ENCODE measurements at places on chromosomes 2 and 18.

- DNase-seq = no peak
Observed at GRCh38 chr2:24642351-24642750, 150.8 kb downstream of the PTRHD1 start.

DNA sequence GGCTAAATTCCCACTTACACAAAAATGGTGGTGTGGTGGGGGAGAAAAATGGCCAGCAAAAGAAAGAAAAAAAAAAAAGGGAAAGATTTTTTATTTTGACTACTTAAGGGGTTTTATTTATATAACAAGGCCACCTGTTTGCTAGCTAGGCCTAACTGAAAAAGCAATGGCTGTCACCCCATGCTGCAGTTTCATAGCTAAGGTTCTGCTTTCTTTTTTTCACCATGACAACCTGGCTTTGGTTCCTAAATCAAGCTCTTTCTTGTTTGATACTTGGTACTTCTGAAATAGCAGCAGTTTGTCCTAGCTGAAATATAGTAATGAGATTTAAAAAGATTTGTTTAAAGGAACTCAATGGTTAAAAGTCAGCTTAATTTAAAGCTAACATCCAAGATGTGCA lies 433.2 kb upstream of the MEX3C start:
- no peak for DNase-seq

DNA sequence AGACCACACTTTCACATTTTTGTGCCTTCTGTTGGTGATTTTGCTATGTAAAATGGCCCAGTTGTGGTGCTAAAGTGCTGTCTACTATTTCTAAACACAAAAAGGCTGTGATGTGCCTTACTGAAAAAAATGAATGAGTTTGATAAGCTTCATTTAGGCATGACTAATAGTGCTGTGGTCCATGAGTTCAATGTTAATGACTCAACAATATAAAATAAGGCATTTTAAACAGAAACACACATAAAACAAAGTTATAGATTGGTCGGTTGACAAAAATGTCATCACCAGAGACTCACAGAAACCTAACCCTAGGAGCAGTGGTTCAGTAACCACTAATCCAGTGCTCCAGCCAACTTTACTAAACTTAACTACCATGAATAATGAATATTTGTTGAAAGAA lies 160.0 kb downstream of the DNAH6 start:
- no peak for DNase-seq

GRCh38 chr2:120943403-120944034 lies 207.9 kb downstream of the GLI2 start:
- no peak for DNase-seq

DNA sequence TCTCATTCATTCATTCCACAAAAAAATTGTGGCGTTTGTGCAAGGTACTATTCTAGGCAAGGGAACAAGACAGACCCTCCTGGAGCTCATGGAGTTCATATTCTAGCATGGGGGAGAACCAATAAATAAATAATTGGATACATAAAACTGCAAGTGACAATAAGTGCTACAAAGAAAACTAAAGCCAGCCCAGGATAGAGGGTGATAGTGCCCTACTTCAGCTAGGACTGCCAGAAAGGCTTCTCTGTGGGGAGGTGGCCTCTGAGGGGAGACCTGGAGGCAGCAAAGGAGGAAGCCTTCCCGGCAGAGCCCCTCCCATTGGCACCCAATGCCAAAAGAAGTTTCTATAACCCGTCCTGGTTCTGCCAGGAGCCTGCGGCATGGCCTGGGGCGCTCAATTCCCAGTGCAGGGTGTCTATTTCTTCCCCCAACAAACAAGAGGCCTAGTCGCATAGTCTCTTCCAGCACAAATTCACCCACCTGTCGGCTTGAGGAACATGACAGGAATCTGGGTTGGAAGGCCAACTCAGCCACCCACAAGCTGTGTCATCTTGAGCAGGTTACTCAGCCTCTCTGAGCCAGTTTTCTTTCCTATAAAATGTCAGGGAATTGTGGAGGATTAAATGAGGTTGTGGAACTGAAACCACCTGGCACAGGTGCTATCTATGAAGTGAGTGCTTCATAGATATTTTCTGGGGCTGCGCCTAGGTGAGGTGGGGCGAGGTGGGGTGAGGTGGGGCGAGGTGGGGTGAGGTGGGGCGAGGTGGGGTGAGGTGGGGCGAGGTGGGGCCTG lies 94.3 kb downstream of the ZFP36L2 start:
- DNase-seq = no peak

DNA sequence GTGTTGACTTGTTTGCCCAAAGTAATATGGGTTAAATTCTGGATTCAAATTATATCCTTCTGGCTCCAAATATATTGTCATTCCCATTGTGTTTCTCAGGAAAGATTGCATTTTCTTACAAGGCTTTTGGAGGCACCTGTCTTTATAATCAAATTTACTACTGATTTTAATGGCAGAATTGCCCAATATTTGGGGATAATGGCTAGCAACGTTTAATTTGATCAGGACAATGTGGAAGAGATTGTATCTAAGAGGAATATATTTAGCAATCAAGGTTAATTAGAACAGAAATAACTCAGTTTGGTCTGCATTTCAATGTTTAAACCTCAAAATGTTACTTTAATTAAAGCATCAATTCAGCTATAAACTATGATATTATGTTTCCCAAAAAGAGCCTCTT lies 41.7 kb upstream of the ZNF804A start:
- no peak for DNase-seq

DNA sequence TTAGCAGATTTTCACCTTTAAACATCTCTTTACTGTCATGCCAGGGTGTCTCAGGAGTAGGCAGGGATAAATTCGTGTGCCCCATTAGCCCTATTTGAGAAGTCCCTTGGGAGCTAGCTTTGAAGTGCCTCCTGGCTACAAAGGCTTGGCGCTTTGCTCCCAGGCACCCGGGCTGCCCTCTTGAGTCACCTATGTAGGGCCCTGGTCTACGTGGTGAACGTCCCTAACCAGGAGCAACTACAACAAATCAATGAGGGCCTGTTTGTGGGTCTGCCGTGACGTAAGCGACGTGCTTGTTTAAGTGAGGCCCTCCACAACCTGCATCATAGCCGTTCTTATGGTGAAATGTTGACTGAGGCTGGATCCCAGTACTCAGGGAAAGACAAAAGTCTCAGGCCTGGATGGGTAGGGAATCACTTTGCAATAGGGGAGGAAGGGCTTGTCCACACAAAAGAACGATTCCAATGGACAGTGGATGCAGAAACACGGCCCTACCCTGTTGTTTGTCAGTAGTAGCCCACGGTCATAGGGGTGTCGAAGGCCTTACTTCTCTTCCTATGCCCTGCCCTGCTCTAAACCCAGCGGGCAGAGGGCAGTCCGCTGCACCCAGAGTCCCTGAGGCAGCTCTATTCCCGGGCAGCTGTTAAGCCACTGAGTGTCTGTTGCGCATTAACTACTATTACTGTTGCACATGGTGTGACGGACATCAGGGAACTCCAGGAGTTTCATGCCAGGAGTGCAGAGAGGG lies 93.9 kb downstream of the INHBB start:
- DNase-seq = no peak

- DNase-seq = no peak
Observed at GRCh38 chr2:61320181-61320580, 150.7 kb downstream of the USP34 start.

- DNase-seq = no peak
Observed at GRCh38 chr2:173215316-173215715, 139.4 kb upstream of the CDCA7 start.

- DNase-seq = no peak
Observed at GRCh38 chr2:95179451-95179850, 13.8 kb downstream of the ZNF2 start.

DNA sequence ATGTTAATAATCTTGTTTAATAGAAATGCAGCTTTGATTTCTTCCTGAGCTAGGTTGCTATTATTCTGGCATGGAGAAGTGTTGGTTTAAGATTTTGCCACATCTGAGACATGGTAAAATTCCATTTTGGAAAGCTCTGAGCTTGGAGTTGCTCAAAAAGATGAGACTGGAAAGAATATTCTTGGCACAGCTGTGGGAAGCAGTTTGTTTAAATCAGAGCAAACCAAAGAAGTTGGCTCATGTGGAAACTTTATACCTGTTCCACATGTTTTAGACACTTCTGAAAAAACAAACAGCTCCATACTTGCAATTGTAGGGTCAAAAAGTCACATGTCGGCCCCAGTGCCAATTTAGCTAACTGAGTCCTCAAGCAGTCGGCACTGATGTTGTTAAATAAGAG lies 116.6 kb downstream of the SLC4A3 start:
- no peak for DNase-seq

- no peak for DNase-seq
Observed at GRCh38 chr2:172046866-172047565, 38.3 kb upstream of the DLX1 start.

DNA sequence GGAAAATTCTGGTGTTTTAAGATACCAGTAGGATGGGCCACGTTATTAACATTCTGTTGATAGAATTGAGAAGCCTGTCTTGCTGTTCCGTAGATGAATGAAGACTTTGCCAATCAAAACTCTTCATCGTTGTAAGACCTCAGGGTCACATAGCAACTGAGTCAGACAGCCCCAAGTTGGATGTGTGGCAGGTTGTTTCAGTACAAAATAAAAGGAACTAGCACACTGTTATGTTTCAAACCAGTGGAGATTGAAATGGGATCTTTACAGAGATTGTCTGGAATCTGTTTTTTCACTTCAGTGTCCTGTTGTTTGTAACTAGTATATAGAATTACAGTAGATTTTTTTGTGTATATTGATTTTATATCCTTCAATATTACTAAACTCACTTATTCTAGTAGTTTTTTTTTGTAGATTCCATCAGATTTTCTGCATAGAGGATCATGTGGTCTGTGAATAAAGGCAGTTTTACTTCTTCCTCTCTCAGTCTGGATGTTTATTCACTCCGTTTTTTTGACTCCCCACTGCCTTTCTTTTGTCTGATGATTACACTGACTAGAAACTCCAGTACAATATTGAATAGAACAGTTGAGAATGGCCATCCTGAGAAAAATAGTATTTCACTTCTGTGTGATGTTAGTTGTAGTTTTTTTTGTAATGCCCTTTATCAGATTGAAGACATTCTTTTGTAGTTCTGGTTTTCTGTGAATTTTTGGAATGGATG lies 22.7 kb downstream of the EPC2 start:
- no peak for DNase-seq

DNA sequence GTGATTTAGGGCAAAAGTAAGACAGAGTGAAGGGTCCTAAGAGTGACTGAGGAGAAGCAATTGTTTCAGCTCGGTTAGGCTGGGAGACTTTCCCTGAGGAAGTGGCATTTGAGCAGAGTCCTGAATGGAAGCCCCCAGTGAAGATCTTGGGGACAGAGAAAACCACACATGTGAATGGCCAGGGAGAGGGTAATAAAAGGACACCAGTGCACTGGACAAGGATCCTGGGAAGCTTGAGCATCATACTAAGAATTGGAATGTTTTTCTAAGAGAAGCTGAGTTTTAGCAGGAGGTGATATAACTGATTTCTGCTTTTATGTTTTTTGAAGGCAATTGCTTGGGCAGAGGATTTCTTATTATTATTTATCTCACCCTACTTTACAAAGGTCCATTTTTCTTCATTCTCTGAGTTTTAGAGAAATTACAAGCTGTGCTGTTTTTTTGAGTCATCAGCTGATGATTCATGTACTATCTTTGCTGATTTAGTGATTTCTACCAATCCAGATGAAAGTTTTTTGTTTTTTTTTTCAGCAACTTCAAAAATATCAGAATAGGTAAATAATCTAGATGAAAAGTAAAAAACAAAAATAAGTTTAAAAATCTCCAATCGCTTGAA lies 43.5 kb downstream of the MFSD6 start:
- DNase-seq = no peak

GRCh38 chr18:42275949-42276730 lies 321.1 kb downstream of the PIK3C3 start:
- DNase-seq = no peak

GRCh38 chr2:205086662-205087061 lies 541.4 kb downstream of the PARD3B start:
- DNase-seq = no peak

DNA sequence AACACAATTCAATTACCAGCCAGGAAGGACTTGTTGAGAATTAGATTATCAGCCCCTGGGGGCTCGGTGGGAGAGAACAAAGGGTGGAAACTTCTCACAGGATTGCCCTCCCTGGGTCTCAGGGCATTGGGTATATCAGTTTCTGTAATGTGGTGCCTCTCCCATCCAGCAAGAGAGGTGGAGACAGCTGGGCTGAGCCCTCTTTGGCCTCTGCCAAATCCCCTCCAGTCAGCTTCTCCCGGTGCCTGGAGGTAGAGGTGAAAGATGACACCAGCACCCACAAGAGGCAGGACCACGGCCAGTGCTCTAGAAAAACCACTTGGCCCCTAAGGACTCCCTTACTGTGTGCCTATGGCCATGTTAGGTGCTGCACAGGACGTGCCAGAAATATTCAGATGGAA lies 179.7 kb downstream of the HAUS1 start:
- DNase-seq = no peak

DNA sequence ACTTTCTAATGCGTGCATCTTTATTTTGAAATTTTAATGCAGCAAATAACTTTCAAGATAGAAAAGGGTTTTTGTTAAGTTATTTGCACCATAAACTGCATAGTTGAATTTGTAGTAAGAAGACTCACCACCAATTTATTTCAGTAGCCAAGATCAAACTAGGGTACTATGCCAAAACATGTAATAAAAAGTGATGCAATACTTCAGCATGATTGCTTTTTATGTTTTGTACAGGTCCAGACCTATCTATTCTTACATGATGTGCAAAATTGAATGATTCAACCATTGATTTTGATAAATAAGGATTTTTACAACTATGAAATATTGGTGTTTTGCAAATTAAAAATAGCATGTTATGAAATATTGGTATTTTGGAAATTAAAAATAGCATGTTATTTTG lies 26.7 kb downstream of the AGPS start:
- no peak for DNase-seq

GRCh38 chr2:37993143-37993542 lies 68.1 kb downstream of the RMDN2 start:
- DNase-seq = no peak

GRCh38 chr2:106012001-106012590 lies 182.0 kb downstream of the UXS1 start:
- DNase-seq = no peak

DNA sequence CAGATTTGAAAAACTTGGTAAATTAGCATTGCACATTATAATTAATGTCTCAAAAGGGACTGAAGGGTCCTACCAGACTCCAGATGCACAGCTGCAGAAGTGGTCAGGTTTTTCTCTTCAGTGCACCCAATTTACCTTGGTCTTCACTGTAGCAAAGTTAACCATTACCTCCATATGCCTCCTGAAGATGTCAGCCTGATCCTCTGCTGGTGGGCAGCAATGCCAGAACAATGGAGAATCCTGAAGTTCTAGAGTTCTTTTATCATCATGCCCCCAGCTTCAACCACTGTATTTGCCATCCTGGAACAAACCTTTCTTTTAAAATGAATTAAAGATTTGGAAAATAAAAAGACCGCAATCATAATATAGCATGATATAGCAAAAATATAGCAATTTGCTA lies 1774.8 kb upstream of the CELF4 start:
- DNase-seq = no peak

- DNase-seq = no peak
Observed at GRCh38 chr2:134425724-134426496, 172.0 kb downstream of the MGAT5 start.

DNA sequence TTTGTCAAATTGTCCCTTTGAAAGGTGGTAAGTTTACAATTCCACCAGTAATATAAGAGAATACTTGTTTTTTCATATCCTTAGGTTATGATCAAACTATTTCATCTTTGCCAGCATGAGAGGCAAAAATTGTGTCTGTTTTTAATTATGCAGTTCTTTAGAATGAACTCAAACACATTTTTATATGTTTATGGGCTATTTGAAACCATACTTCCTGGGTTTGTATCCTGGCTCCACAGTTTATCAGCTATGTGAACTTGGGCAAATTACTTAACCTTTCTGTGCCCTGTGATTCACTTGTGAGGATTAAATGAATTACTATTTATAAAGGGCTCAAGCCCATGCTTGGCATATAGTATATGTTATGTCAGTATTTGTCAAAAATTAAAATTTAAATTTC lies 109.4 kb downstream of the TANC1 start:
- no peak for DNase-seq
